ENCODE measurements at places on chromosomes 12 and 14.

DNA sequence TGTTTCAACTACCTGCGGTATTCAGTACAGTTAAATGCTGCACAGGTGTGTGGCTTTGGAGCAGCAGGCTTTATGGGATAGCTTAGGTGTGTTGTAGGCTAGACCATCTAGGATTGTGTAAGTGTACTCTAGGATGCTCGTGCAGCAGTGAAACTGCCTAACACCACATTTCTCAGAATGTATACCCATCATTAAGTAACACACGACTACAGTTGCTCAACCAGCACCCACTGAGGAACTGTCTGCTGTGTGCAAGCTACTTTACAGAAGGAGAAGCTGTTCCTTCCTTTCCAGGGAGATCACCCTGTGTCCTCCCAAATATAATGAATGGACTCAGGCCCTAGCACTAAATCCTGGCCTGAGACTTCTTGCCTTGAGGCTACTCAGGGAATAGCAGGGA, 94.8 kb downstream of the SLC24A4 start:
- no peak for DNase-seq

DNA sequence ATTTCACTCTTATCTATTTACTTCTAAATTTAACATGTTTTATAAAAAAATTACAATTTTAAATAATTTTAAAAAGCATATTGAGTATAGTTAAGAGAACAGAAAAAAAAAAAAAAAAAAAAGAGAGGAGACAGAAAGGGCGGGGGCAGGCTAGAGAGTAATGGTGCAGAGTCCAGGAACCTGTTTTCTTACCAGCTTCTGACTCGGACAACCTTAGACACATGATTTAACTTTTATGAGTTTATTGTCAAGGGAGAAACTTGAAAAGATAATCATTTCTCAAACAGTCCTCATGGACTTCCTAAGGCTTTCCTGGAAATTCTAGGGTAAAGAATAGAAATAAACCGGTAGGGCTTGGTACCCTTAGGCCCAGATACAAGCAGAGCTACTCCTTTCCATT, 84.3 kb downstream of the RPS6KA5 start:
- no peak for DNase-seq

- no peak for DNase-seq
These were observed 91.5 kb downstream of the FBXW8 start for GRCh38 chr12:117002051-117002817.

GRCh38 chr14:94754391-94754942, 15.4 kb downstream of the GSC start:
- no peak for DNase-seq

GRCh38 chr12:84727961-84728360, 184.6 kb downstream of the SLC6A15 start:
- DNase-seq: no peak

DNA sequence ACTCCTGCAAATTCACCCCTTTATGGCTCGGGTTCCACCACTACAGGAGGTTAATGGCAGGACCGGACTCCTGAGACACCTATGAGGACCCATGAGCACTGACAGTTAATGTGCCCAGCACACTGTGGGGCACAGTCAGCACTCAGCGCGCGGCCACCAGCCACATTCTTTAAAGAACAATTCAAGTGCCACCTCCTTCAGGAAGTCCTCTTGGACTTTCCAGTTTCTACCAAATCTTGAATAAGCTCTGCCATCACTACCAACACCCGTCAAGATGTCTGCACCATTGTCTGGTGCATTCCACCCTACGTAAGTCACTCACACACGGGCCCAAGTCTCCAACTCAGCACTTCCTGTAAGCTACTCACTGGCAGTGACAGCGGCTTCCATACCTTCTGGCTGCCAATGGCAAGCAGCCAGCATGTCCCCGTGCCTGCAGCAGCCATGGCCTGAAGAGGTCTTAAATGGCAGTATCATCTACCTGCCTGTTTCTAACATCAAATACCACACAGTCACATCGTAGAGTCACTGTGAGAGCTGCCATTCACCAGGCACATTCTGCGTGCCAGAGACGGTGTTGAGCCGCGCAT, 48.5 kb downstream of the CDC42BPB start:
- DNase-seq: no peak

GRCh38 chr14:36989806-36990205, 182.6 kb downstream of the SLC25A21 start:
- DNase-seq: no peak

GRCh38 chr14:72443256-72443655, 450.6 kb downstream of the DPF3 start:
- DNase-seq: no peak

DNA sequence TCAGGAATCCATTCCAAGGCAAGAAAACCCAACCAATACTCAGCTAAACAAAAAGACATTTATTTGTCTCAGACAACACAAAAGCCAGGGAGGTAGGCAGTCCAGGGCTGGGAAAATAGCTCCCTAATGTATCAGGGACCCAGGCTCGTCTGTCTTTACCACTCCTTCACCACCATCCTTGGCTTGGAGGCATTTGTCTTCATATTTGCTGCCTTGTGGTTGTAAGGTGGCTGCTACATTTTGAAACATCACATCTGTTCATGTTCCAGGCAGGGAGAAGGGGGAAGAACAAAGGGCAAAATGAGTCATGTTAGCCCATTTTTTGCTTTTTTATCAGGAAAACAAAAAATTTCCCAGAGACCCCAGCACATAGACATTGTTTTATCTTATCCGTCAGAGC, 44.8 kb upstream of the PCED1B start:
- DNase-seq: no peak

DNA sequence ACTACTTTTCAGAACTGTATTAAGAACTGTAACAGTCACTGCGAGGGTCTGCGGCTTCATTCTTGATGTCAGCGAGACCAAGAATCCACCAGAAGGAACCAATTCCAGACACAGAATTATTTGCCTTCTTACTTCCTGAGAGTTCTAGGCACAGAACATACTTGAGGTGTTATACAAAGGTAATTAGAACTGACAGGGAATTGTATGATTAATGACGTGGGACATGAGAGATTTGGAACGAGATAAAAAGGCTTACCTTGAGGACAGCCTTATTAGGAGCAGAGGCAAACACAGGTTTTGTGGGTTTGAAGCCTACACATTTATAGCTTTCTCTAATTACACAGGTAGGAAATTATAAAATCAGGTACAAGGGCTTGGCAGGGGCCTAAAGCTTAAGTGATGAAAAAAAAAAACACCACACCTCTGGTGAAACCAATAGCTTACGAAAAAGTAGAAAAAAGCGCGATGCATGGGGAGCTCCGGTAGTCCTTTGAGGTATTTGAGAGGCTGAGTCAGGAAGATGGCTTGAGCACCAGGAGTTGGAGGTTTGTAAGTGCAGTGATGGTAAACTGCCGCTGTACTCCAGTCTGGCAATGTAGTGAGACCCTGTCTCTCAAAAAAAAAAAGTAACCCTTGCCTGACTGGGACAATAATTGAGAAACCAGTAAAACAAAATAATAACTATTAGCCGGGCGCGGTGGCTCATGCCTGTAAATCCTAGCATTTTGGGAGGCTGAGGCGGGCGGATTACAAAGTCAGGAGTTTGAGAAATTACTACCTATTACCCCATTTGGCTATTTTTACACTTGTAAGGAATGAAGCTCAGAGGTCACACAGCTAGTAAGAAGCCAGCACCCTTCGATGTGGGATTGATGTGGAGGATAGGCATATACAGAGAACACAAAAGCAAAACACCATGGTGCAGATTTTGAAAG, 795 bp upstream of the ACOT2 start:
- no peak for DNase-seq

- no peak for DNase-seq
These were observed 119.2 kb upstream of the RFLNA start for GRCh38 chr12:124175704-124176103.

GRCh38 chr12:122951979-122952892, 14.0 kb downstream of the ABCB9 start:
- DNase-seq: peak; percentile 30

GRCh38 chr12:64609536-64610078, 688 bp upstream of the RASSF3 start:
- DNase-seq: no peak

DNA sequence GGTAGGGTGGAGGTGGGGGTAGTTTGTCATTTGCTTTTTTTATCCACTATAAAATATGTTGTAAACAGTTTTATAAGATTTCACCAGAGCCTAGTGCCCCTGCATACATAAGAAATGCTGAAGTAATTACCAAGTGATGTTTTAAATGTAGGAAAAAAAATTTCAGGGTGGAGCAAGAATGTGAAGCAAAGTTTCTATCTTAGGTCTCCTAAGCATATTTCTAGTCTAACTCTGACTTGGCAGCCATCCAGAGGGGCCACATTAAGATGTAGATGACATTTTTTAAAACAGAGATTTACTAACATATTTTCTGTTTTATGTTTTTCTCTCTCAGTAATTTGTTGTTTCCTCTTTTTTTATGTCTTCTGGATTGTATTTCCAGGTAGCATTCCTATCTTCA, 15.8 kb upstream of the KRAS start:
- no peak for DNase-seq

DNA sequence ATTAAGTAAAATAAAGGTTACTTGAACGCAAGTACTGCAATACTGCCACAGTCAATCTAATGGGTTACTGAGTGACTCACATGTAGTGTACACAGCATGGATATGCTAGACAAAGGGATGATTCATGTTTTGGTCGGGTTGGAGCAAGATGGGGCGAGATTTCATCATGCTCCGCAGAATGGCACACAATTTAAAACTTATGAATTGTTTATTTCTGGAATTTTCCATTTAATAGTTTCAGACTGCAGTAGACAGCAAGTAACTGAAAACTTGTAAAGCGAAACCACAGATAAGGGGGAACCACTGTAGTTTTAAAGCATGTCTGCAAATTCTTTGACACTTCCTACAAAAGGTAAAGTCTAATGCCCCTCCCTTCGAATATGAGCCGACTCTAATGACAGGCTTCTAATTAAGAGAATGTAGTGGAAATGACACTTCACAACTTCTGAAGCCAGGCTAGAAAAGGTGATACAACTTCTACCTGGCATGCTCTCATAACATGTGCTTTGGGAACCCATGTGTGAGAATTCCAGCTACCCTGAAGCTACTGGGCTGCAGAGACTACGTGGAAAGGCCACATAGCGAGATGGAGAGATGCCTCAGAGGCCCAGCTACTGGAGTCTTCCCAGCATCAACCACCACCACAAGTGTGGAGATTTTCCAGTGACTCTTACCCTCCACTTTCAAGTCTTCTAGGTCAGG, 13.9 kb upstream of the TCP11L2 start:
- DNase-seq: no peak
